Right renal pelvis (tissue), 4 donors: ENCODE measurements at places on chromosomes 11 and 22.

DNA sequence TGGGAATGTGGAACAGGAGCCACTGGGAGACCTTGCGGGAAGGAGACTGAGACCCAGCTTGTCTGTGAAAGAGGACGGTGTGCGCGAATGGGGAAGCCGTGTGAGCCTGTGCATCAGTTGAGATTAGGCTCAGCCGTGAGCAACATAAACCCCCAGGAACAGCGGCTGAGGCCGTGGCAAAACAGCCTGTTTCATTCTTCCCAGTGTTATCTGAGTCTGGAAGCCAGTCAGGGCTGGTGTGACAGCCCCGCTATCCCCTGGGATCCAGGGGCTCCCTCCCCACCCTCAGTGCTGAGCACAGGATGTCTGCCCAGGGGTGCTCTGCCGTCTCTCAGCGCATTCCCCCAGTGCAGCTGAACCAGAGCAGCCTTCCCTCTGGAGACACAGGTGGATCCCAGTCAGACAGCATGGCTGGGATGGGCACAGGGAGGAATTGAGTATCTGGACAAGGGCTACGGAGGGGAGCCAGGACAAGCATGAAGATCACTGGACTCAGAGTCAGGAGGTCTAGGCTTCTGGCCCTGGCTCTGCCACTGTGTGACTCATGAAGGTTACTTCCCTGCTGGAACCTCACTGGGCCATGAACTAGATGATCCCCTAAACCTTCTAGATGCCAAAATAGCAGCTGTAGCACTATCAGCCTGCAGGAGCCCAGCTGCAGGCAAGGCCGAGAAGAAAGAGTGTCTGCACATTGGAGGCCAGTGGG, 8.6 kb downstream of the OAF start:
- no peak for DNase-seq

GRCh38 chr22:34395370-34395769, 475.1 kb upstream of the LARGE1 start:
- DNase-seq = no peak

- no peak for DNase-seq
Observed at GRCh38 chr22:26767351-26768155, 110.2 kb downstream of the MIAT start.

- no peak for DNase-seq
Observed at GRCh38 chr11:134516529-134516928, 104.5 kb upstream of the B3GAT1 start.

DNA sequence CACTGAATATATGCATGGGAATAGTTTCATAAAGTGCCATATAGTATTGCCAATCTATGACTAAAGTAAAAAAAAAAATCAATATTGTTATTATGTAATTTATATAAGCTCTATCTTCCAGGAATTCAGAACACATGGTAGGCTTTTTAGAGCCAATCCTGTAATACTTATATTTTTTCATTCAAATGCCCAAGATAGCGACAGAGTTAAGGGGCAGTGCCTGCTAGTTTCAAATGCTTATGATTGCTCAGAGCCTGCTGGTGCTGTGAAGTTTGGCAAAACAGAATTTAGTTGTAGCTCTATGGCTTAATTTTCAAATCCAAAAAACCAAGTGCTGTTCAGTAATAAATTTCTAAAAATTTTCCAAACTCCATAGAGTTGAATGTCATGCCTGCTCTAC, 39.0 kb upstream of the BLID start:
- no peak for DNase-seq

- DNase-seq = no peak
Observed at GRCh38 chr22:48664586-48664985, 1163.1 kb downstream of the BRD1 start.

DNA sequence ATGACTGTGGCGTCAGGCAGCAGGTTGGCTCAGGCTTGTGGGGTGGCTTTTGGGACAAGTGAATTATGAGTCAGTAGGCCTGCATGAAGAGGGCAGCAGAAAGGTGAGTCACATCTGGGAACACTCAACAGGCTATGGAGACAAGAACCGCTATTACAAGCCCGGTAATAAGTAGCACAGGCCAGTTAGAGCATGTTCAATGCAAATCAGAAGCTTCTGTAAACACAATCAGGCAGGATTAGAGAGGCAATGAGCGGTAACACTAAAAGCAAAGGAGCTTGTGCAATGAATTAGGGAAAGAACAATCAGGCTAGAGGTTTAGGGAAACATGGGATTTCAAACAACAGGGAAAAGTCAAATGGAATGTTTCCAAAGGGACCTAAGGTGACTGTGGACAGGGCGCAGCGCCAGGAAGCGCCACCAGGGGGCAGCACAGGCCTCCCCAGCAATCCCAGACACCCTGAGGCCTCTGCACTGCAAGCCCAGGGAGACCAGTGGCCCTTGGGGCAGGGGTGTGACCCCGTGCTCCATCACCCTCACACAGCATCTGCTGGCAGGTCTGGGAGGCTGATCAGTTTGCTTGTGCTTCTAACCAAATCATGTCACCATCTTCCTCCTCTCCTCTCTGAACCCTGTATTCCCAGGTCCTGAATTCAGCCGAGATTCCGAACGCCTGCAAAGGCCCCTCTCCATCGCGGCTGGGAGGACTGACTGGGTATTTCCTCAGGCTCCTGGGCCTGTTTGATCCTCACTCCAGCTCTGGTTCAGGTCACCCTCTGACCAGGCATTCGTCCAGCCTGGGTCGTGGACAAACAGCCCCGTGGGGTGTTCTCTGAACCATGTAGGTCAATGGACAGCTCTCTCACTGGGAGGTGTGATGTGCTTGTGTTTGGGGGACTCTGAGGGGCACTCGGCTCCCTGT, 50.0 kb downstream of the C11orf58 start:
- peak; percentile 37 for DNase-seq
